Peyer's patch (tissue), 4 donors: ENCODE measurements at places on chromosomes 3 and 15. TPM values are rescaled to one million over a fixed set of nuclear protein-coding genes. Genes with fewer than 3 reads are reported as not detected.

Gene FSIP1
- not detected for total RNA-seq

GRCh38 chr15:99365242-99365641 is 114.0 kb downstream of the LRRC28 start:
- H3K4me1 ChIP-seq: no peaks in the 10 kb centered on the region
- no peak overlapping the region for H3K27ac ChIP-seq
- H3K36me3 ChIP-seq: no peaks in the 10 kb centered on the region

DNA sequence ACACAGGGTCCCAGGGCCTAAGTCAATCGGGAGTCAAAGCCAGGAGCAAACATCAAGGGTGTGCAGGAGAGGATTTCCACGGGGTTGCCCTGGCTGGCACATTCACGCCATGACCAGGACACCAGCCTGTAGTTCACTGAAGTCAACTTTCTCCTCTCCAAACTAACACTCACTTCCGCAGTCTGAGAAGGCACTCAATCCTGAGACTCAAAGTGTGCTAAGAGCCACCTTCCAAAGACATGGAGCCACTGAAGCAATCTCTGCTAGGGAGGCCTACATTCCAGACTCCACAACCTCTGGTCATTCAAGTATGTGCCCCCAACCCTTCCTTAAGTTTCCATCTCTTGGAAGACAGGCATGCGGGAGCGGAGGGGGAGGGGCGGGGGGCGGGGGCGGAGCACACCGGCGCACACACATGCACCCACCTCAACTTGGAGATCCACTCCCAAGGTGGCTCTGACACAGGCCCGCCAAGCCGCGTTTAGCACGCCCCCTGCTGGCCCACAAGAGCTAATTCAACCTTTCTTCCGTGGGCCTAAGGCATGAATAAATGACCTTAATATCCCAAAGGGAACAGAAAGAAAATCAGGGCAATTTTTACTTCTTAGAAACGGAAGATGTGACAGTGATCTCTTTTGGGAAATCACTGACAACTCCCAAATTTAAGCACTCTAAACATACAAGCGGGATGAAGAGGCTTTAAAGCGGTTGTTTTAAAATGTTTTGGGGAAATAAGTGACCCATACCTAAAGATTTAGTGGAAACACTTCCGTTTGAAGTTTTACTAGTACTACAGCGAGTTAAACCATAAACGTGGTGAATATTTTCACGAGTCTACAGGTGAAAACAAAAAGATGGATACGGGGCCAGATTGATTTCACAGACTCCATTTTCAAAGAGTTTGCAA is 162.5 kb upstream of the CHRNA7 start:
- H3K36me3 ChIP-seq: no peaks in the 10 kb centered on the region
- no peaks in the 10 kb centered on the region for H3K4me1 ChIP-seq
- H3K27ac ChIP-seq: no peak overlapping the region
- peak; percentile 78 for DNase-seq
- no peaks in the 10 kb centered on the region for H3K27me3 ChIP-seq

DNA sequence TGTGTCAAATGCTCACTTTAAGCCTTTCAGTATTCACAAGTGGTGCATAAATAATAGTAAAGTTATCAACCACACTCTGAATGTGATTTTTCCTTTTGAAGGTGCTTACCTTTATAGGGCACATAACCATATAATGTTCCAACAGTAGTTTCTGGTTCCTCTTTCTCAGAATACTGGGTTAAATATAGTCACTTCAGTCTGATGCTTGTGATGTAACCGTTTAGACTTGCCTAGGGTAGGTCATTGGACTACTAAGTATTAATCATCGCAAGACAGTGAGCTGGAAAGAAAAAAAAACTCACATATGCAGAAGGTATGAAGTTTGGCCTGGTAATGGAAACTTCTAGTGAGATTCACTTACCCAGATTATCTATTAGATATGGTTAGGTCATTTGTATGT is 1.9 kb downstream of the KBTBD8 start:
- no peaks in the 10 kb centered on the region for H3K36me3 ChIP-seq
- no peak overlapping the region for H3K4me3 ChIP-seq
- DNase-seq: no peak
- peak overlapping the region; percentile 81 for H3K27ac ChIP-seq
- no peaks in the 10 kb centered on the region for H3K4me1 ChIP-seq

DNA sequence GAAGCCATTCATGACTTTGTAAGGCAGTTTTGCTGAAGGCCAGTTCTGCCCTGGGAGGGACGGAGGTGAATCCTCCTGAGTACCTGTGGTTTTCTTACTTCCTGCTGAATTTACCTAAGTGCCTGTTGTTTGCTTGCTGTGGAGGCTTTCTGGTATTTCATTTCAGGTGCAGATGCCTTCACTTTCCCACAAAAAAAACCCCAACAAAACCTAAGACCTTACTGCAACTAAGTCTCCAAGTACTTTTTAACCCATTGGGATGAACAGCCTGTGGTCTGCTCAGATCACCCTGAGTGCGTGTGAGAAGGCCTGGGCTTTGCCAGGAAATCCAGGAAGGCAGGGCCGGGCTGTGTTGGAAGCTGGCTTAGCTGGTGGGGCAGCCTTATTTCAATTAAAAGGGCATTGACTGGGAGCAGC is 65.3 kb downstream of the IGF1R start:
- H3K4me3 ChIP-seq: no peak overlapping the region
- DNase-seq: no peak
- H3K36me3 ChIP-seq: no peaks in the 10 kb centered on the region
- peaks cover 17% of the 10 kb centered on the region for H3K4me1 ChIP-seq
- no peaks in the 10 kb centered on the region for H3K27me3 ChIP-seq
- no peak overlapping the region for H3K27ac ChIP-seq

DNA sequence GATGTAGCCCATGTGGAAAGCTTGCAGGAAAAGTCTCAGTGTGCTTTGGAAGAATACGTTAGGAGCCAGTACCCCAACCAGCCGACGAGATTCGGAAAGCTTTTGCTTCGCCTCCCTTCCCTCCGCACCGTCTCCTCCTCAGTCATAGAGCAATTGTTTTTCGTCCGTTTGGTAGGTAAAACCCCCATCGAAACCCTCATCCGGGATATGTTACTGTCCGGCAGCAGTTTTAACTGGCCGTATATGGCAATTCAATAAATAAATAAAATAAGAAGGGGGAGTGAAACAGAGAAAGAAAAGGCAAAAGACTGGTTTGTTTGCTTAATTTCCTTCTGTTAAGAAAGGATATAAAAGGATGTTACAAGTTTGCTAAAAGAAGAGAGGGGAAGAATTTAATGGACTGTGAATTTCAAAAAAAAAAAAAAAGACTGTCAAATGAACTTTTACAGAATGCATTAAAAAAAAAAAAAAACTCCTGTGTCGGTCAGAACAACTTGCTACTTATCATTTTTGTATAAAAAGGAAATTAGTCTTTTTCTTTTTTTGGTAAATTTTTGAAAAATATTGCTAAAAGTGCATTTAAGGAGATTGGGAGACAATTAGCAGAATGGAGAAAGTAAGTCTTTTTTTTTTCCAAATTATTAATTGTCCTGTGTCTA is 7.0 kb downstream of the NR2F2 start:
- H3K36me3 ChIP-seq: no peaks in the 10 kb centered on the region
- peak overlapping the region; percentile 95 for H3K27ac ChIP-seq
- DNase-seq: no peak
- H3K4me3 ChIP-seq: peak overlapping the region; percentile 85

Gene TFRC
- 200 TPM for total RNA-seq

Gene GOLGA8Q
- 1.7 TPM for total RNA-seq

DNA sequence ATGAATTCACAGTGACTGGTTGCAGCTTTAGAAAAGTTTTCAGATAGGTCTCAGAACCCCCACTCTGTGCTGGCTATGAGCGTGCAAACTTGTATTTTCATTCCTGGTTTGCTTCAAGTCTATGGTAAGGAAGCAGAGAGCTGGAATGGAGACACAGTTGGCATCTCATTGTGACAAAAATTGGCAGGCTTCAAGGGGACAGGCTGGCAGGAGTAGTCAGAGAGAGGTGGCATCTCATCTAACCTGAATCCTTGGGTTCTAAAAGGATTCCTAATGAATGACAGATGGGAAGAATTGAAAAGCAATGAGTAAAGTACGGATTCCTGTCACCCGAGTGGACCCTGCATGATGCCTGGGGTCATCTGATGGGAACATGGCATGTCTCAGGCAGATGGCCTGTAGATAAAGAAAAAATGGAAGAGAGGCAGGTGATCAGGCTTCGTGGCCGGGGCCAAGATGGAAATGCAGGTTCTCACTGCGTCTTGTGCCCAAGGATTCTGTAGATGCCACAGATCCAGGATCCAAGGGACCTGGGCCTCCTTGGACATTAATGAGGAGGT is 89.4 kb upstream of the ABHD17C start:
- no peaks in the 10 kb centered on the region for H3K27me3 ChIP-seq
- H3K4me3 ChIP-seq: no peak overlapping the region
- H3K36me3 ChIP-seq: no peaks in the 10 kb centered on the region
- H3K4me1 ChIP-seq: no peaks in the 10 kb centered on the region
- no peak for DNase-seq

Gene RBMS3
- total RNA-seq: 77.6 TPM

GRCh38 chr3:111143-112069 is 85.2 kb upstream of the CHL1 start:
- no peak overlapping the region for H3K27ac ChIP-seq
- no peak for DNase-seq
- no peaks in the 10 kb centered on the region for H3K4me1 ChIP-seq
- no peaks in the 10 kb centered on the region for H3K27me3 ChIP-seq
- H3K4me3 ChIP-seq: no peak overlapping the region

- peaks cover 5% of the 10 kb centered on the region for H3K4me1 ChIP-seq
- no peaks in the 10 kb centered on the region for H3K36me3 ChIP-seq
- no peak for DNase-seq
- no peak overlapping the region for H3K4me3 ChIP-seq
Measured at GRCh38 chr3:182814419-182815062, 21.2 kb downstream of the ATP11B start.

- no peak for DNase-seq
- H3K4me3 ChIP-seq: no peak overlapping the region
- no peak overlapping the region for H3K27ac ChIP-seq
- H3K27me3 ChIP-seq: no peaks in the 10 kb centered on the region
Measured at GRCh38 chr3:43640681-43641080, 18.9 kb upstream of the ANO10 start.

DNA sequence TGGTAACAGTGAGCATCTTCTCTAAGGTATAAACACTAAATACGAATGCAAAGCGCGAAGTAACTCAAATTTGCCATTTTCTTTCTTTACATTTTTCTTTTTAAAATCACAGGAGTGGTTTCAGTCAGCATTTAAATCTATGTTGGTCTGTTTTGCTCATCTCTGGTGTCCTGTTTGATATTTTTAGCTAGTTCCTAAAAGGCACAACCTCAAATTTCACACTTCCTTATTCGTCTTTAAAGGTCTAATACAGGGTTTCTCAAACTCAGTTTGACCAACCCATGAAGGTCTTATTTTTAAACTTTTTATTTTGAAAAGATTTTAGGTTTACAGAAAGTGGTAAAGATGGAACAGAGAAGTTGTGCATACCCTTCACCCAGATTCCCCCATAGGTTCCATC is 201.1 kb downstream of the MAGI1 start:
- no peaks in the 10 kb centered on the region for H3K4me1 ChIP-seq
- H3K27ac ChIP-seq: no peak overlapping the region
- no peaks in the 10 kb centered on the region for H3K27me3 ChIP-seq
- no peak overlapping the region for H3K4me3 ChIP-seq

DNA sequence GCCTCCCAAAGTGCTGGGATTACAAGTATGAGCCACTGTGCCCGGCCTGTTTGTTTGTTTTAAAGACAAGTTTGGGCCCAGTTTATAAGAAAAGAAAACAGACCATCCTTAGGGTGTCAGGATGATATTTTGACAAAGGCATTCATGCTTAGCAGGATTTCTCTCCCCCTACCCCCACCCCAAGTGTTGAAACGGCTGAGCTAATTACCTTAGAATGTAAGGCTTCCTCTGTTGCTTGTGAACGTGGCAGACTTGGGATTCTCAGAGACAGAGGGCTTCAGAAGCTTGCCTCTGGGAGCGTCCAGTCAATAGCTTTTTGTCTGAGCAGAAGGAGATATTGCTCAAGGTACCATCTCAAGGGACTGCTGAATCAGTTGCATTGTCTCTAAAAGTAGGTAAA is 24.0 kb downstream of the FLNB start:
- no peak for DNase-seq
- H3K27me3 ChIP-seq: no peaks in the 10 kb centered on the region
- no peak overlapping the region for H3K27ac ChIP-seq
- peaks cover 10% of the 10 kb centered on the region for H3K4me1 ChIP-seq
- no peaks in the 10 kb centered on the region for H3K36me3 ChIP-seq

Gene ATP8B4
- total RNA-seq: 12.5 TPM

- DNase-seq: no peak
- H3K4me1 ChIP-seq: peaks cover 3% of the 10 kb centered on the region
- no peak overlapping the region for H3K27ac ChIP-seq
- H3K36me3 ChIP-seq: no peaks in the 10 kb centered on the region
Measured at GRCh38 chr15:68790242-68790575, 30.5 kb downstream of the ANP32A start.

GRCh38 chr15:78565951-78566774 is 843 bp downstream of the CHRNA5 start:
- H3K27ac ChIP-seq: peak overlapping the region; percentile 75
- no peaks in the 10 kb centered on the region for H3K4me1 ChIP-seq
- H3K36me3 ChIP-seq: no peaks in the 10 kb centered on the region
- peak overlapping the region; percentile 69 for H3K4me3 ChIP-seq
- no peak for DNase-seq

Gene P2RY13
- total RNA-seq: 0.67 TPM

GRCh38 chr3:155032918-155033317 is 47.2 kb upstream of the MME start:
- H3K27ac ChIP-seq: no peak overlapping the region
- no peaks in the 10 kb centered on the region for H3K4me1 ChIP-seq
- no peak for DNase-seq
- H3K36me3 ChIP-seq: no peaks in the 10 kb centered on the region
- no peak overlapping the region for H3K4me3 ChIP-seq

DNA sequence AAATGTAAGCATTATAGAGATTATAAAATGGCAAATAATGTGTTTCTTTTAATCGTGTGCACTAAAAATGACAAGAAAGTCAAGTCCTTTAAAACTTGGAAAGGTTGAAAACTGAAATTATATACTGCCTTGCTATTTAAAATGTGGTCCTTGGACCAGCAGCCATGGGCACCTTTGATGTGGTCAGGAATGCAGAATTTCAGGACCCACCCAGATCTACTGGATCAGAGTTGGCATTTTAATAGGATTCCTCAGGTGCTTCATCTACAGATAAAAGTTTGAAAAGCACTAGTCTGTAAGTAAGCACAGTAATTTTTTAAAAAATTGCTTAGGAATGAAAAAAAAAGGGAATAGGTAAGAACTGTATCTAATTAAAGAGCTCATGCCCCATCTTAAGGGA is 55.8 kb downstream of the ADAMTS9 start:
- no peak overlapping the region for H3K27ac ChIP-seq
- peaks cover under 1% of the 10 kb centered on the region for H3K36me3 ChIP-seq

GRCh38 chr3:52787672-52788625 is 6.6 kb upstream of the ITIH3 start:
- no peak for DNase-seq
- H3K4me1 ChIP-seq: no peaks in the 10 kb centered on the region
- H3K27ac ChIP-seq: no peak overlapping the region
- no peak overlapping the region for H3K4me3 ChIP-seq
- no peaks in the 10 kb centered on the region for H3K36me3 ChIP-seq
- H3K27me3 ChIP-seq: no peaks in the 10 kb centered on the region

Gene DUOX2
- total RNA-seq: 0.19 TPM

Gene ALS2CL
- total RNA-seq: 92.0 TPM

Gene SENP5
- total RNA-seq: 31.5 TPM

Gene PLIN1
- 8.9 TPM for total RNA-seq

Gene MYL3
- not detected for total RNA-seq

- no peaks in the 10 kb centered on the region for H3K27me3 ChIP-seq
- DNase-seq: no peak
Measured at GRCh38 chr15:32730677-32731654, 13.2 kb downstream of the GREM1 start.

GRCh38 chr3:62888180-62888579 is 13.0 kb upstream of the CADPS start:
- H3K36me3 ChIP-seq: no peaks in the 10 kb centered on the region
- no peak overlapping the region for H3K4me3 ChIP-seq
- H3K27ac ChIP-seq: no peak overlapping the region
- no peaks in the 10 kb centered on the region for H3K27me3 ChIP-seq
